ENCODE measurements at places on chromosomes 7 and 10.

- no peak for DNase-seq
These were observed 39.9 kb upstream of the PPP2R2D start for GRCh38 chr10:131860806-131861440.

GRCh38 chr10:22837351-22837750, 90.5 kb upstream of the ARMC3 start:
- DNase-seq, result no peak

DNA sequence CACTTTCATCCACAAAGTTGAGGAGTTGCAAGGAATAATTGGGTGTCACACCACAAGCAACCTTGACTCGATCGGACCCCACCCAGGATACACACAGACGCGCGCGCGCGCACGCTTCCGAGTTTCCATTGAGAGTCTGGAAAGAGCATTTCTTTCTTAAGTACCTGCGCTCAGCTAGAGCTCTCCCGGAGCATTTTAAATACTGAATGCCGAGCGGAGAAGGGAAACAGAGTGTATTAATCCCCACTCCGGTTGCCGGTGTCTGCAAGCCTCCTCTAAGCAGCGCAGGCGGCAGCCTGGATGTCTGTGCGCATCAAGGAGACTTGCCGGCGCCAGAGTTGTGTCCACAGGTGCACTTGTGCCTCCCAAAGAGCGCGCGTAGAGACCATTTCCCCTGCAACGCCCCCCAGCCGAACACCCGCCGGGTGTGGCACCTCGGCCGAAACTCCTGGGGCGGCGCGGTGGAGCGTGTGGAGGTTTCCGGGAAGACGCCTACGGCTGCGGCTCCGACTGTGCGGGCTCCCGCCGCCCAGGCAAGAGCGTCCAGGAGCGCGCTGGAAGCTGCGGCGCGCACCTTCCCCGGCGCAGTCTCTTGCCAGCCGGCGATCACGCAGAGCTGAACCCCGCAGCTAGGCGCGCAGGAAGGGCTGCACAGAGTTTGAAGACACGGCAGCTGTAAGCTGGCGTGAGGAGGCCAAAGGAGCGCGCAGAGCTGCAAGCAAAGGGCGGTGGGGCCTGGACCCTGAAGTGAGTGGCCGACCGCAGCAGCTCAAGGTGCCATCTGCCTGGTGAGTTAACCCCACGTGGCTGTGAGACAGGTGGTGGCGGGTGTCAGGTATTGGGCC, 1.1 kb upstream of the FEZF1 start:
- no peak for DNase-seq

DNA sequence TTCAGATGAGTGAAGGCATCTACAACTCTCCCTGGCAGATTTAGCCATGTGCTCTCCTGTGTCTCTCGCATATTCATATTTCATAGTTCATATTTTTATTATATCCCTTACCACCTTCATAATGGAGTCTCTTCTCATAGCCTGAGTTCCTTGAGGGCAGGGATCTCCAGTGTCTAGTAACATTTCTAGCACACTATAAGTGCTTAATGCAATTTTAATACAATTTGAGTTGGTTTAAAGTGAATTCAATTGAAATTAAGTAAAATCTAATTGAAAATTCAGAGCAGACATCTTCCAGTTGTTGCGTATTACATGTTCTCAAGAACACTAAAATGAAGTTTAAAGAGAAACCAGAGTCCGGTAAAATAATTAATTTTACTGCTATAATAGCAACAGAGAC, 163.6 kb upstream of the GNAI1 start:
- DNase-seq, result no peak

DNA sequence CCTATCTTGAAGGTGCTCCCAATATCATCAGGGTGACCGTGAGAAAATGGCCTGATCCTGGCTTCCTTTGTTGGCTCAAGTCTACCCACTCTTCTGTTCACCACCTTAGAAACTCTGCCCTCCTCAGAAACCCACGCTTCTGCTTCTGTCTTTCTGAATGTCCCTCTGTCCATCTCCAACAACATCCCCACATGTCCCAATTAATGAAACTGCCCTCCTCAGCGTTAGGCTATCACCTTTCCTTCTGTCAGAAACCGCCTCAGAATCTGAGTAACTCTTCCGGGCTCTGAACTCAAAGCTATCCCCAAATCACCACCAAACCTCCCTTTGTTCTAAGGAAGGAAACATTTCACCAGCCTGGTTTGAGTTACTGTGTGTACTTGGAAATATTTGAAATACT, 315.8 kb upstream of the ZNF32 start:
- no peak for DNase-seq

- peak; percentile 57 for DNase-seq
These were observed 32.0 kb downstream of the EXOC6 start for GRCh38 chr10:92880233-92880861.

DNA sequence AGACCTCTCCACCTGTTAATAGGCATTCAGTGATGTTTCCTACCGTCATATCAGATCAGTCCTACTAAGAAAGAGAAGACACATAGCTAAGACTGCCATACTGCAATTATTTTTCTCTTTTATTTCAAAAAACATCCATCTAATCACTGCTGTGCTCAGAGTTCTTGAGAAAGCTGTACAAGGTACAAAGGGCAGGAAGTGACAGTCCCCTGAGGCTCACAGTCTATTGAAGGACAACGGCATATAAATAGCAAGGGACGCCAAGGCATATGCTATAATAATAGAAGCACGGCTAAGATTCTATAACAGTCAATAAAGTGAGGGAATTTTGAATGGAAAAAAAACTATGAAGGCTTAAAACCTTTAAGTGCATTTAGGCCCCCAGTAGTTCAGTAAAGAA, 415.3 kb upstream of the NRP1 start:
- no peak for DNase-seq

DNA sequence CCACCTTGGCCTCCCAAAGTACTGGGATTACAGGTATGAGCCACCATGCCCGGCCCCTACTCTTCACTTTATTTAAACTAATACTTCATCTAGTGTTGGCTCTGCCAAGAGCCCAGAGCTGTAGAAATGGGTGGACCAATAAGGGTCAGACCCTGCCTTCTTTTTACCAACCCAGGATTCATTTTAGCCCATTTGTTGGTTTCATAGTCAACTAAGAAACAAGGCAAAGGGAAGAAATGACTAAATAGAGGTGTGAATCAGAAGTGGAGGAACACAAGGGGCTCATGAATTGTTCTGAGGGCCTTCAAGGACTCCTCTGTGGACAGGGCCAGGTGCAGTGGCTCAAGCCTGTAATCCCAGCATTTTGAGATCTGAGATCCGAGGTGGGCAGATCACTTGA, 1.1 kb downstream of the ANKRD2 start:
- DNase-seq, result no peak

DNA sequence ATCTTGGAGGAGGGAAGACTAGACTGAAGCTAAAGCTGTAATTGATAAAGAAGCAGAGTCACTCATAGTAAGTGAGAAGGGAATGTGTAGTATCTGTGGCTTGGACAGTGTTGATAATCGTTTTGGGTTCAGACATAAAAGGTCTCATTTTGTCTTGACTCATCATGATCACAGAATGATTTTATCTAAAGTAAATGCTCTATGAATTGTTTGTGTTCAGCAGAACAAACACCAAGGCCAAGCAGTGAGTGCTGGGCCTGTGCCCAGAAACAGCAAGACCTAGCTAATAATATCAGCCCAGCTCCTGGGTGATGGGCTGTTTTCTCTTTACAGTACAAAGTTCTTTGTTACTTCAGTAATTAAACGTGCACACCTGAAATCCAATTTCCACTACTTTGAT, 26.7 kb upstream of the CD36 start:
- peak; percentile 21 for DNase-seq

DNA sequence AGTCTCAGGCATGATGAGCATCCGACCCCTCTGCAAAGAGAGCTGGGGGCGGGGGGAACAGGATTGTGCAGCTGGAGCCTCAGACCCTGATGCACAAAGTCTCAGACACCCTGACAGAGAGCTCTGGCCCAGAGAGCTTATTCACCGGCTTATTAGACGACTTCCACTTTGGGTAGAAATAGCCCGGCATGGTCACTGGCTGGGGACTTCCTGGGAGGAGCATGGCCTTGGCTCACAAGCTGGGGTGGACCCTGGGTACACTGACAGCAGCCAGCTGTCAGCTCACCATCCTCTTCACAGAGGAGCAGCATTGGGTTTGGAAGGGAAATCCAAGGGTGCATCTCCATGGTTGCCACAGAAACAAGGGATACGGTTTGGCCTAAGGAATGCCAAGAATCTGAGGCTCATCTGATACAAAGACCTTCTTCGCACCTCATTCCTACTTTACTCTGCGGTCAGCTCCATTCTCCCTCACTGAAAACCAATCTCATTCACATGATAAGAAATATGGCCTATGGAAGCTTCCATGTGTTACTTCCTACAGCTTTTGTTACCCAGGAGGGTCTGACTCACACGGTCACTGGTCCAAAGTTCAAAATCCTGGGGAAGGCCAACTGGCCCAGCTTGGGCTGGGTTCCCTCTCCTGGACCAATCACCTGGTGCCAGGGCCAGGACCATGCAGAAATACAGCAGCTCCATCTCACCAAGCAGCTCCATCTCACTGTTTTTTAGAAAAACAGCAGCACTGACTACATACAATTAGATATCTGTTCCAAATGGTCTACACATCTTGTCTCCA, 25.1 kb downstream of the ZNF467 start:
- no peak for DNase-seq

DNA sequence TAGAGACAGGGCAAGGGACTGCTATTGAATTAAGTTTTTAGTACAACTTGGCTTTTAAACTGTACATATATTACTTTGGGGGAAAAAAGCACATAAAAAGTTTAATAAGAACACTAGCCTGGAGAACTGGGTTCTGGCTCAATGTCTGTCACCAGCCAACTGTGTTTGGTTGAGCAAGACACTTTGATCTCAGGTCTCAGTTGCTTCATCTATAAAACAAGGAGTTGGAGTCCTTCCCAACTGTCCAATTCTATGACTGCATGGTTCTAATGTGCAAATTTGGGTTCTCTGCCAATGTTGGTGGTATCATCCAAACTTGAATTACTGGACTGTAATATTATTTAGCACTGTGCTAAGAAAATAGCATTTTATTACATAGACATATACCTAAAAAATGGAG, 50.3 kb downstream of the ATXN7L1 start:
- DNase-seq, result no peak

- DNase-seq, result no peak
These were observed 455.7 kb downstream of the DGKB start for GRCh38 chr7:14446829-14447228.

DNA sequence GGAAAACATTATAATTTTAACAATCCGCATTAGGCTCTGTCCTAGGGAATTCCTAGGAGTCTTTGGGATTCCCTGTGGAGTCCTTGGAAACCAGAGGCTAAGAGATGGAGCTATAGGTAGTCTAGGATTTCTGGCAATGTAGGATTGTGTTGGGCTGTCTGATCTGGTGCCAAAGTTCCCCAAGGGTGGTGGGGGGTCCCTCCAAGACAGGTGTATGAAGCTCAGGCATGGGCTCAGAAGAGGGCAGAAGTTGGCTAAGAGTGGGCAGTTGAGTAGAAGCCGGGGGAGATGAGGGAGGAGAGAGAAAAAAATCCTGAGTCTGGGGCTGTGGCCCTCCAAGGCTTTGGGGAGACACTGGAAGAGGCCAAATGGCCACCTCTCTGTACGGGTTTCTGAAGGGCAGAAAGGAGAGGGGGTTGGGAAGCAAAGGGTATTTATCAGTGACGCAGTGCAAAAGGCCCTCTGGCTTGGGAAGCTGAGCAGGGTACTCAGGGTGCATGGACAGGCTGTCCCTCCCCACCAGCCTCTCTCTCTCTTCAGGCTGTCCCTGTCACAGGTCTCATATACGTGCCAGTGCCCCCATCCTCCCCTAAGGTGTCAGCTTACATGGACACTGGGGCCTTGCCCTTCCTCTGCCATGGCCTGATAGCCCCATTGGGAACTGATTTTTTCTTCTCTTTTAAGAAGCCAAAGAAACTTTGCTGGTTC, 929 bp downstream of the HOXA6 start:
- DNase-seq, result no peak

- DNase-seq, result no peak
These were observed 120.0 kb downstream of the SGMS1 start for GRCh38 chr10:50503661-50504320.

GRCh38 chr7:24836084-24836483, 78.8 kb upstream of the GSDME start:
- DNase-seq, result no peak

DNA sequence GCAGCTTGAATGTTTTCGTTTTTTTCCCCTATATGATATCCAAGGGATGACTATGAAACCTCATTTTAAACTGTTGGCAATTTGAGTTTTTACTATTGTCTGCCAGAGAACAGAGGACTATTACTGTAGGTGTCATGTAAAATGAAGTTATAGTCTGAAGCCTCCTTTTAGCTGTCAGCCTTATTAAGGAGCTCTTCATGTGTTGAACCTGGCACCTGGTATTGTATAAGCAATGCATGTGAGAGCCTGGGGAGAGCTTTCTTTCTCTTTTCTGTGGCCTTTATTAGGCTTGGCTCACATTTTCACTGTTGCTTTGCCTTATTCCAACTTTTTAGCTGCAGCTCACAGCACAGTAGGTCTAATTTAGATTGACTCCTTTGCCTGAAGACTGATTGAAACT, 119.1 kb upstream of the FOXP2 start:
- DNase-seq, result no peak

GRCh38 chr10:24929904-24930303, 22.5 kb downstream of the PRTFDC1 start:
- DNase-seq, result no peak

DNA sequence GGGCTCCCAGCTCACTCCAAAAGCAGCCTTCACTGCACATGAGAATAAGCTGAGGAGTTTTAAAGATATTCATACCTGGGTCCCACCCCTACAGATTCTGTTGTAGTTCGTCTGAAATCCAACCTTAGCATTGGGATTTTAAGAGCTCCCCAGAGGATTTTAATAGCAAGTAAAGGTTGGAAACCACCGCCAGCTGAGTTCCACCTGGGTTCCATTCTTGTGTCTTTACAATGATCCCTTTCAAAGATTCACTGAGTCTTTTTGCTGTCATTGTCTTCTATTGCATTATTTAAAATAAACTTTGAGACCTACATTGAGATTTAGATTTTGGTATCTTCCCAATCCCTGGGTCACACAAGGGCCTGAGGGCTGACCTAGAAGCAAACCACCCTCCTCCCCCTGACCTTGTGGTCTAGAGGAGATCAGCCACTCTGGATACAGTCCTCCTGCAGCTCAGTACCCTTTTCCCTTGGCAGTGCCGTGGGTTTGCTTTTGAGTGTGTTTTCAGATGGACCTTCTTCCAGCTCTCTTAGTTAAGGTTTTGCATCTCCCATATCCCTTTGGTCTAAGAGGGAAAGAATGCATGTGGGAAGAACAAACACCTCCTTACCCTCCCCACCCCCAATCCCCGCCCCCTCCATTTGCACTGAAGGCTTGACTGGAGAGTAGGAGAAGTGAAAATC, 22.6 kb upstream of the SIRT1 start:
- no peak for DNase-seq

DNA sequence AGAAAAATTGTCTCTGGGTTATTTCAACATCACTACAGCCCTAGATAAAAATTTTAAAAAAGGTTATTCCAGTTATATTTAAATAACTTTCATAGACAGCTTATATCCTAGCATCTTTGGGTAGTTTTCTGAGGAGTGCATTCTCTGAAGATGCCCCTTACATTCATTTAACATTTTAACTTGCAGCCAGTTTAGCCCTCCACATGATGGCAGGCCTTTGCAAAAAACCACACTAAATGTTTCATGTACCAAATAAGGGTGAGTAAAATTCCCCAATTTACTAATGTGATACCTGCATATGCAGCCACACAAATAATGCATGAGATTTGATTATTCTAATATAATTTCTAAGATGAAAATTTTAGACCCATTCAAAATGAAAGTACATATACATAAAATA, 108.4 kb upstream of the ZWINT start:
- no peak for DNase-seq
